Effector memory CD8-positive, alpha-beta T cell (primary cell): ENCODE measurements at places on chromosomes 5 and 9.

DNA sequence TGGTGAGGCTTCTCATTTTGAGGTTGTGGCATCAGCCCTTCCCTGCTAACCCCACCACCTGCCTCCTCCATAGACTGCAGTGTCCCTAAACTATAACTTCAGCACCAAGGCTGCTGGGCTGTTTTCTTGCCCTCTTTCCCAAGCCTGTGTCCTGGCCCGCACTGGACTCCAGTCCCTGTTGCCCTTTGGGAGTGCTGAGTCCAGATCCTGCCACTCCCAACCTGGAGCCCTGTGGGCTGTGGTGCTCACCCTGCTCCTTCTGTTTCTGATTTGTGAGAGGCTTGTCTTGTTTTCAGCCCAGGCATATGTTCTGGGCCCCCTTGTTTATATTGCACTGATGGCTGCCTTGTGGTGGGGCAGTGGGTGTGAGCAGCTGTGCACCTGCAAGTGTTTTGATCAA, 39.7 kb upstream of the RNU6ATAC start:
- DNase-seq = no peak
- no peaks in the 10 kb centered on the region for H3K4me1 ChIP-seq
- no peak overlapping the region for H3K27ac ChIP-seq
- peaks cover 2% of the 10 kb centered on the region for H3K36me3 ChIP-seq

DNA sequence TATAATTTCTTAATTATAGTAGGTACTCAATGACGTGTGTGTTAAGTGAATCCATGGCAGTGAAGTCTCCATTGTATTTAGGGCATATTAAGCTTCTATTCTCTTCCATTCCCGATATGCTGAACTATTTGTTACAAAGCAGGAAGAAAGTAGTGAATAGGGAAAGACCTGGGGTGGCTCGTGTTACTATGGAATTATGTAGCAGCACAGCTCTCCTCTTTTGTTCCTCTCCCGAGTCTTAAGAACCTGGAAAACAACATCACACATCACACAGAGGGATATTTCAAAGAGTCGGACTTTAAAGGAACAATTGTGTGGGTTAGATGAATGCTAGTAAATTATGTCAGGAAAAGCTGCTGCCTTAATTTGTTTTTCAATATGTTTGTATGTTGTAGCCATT, 131.8 kb downstream of the PCSK5 start:
- H3K4me1 ChIP-seq = peaks cover 7% of the 10 kb centered on the region
- no peaks in the 10 kb centered on the region for H3K27me3 ChIP-seq
- no peaks in the 10 kb centered on the region for H3K36me3 ChIP-seq
- no peak overlapping the region for H3K27ac ChIP-seq
- no peak overlapping the region for H3K4me3 ChIP-seq
- DNase-seq = no peak

GRCh38 chr5:126707080-126707479, 69.9 kb upstream of the LMNB1 start:
- no peak overlapping the region for H3K27ac ChIP-seq
- no peaks in the 10 kb centered on the region for H3K4me1 ChIP-seq
- no peak overlapping the region for H3K4me3 ChIP-seq
- H3K36me3 ChIP-seq = no peaks in the 10 kb centered on the region

DNA sequence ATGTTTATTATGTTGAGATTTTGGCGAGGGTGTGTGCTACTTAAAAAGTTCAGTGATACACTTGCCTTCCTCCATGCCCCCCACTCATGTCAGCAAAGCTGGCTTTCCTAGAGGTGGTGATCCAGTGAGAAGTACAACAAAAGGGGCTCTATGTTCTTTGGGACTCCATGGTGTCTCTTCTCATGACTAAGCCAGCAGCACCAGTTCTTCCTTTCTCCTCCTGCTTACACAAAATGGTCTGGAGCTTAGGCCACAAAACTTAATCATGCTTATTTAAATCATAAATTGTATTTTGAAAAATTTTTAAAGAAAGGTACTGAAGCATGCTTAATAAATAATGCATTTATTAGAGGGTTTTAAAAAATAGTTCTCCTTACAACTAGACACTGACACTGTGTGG, 22.4 kb downstream of the MOCS2 start:
- no peak overlapping the region for H3K27ac ChIP-seq
- no peaks in the 10 kb centered on the region for H3K4me1 ChIP-seq
- peaks cover 26% of the 10 kb centered on the region for H3K27me3 ChIP-seq
- H3K36me3 ChIP-seq = no peaks in the 10 kb centered on the region
- no peak for DNase-seq

DNA sequence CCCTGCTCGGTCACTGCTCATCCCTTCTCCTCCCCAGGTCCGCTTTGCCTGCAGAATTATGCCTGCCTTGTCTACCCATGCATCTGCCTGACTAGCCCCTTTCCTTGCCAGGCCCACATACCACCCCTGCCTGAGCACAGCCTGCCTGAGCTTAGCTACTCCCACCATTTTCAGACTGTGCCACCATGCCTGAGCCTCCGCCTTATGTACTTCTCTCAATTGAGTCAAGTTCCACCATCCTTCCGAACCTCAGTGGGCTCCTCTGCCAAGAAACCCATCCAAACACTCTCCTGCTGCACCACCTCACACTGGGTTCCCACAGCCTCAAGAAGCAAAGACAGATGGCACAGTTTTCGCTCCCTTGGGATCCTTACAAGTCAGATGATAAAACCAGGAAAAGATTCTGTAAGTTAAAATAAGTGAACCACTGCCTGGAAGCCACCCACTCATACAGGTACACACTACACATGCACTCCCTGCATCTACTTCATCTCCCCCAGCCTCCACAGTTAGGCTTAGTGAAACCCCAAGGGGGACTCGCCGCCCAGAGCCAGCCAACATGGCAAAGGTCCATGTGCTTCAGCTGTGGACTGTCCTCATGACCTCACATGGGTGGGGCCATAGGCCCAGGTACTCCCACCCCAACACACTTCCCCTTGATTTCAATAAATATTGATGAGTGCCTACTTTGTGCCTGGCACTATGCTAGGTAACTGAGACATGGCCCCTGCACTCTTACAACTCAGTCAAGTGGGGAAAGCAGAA, 23.1 kb downstream of the P4HA2 start:
- H3K27me3 ChIP-seq = no peaks in the 10 kb centered on the region
- H3K36me3 ChIP-seq = no peaks in the 10 kb centered on the region
- no peak overlapping the region for H3K27ac ChIP-seq
- DNase-seq = no peak
- H3K4me3 ChIP-seq = no peak overlapping the region
